ENCODE measurements at places on chromosomes 1 and 21. TPM values are rescaled to one million over a fixed set of nuclear protein-coding genes. Genes with fewer than 3 reads are reported as not detected.

GRCh38 chr21:41795726-41796125, 28.9 kb upstream of the RIPK4 start:
- no peak for DNase-seq

GRCh38 chr1:241701483-241702295, 49.6 kb downstream of the WDR64 start:
- DNase-seq, result no peak

DNA sequence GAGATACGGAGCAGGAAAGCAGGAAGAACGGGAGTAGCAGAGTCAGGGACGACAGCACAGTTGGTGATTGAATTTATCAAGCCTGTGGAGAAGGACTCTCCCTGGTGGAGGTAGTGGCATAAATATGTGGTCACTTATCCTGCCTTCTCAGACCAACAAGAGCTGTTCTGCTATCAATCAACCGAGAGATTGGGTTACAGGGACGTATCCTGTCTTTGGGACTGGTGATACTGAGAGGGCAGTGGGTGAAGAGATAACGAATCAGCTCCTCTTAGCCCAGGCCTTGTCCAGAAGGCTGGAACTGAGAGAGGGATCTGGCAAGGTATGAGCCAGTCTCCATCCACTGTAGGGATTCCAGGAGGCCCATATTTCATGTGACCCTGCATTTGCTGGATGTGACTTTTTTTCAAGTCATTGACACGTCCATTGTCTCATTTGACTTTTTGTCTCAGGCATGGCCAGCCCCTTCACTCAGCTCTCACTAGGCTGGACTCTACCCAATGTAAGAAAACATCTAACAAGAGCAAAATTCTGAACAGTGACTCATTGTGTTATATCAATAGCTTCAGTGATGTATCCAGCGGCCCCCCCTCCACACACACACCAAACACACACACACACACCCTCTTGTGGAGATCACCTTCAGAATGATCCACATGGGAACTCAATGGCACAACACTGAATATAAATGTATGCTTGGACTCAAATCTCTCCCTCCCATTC, 11.3 kb downstream of the C1orf116 start:
- DNase-seq, result no peak

LRRN2 gene
- total RNA-seq, result 3.2 TPM

GPA33 gene
- total RNA-seq, result 0.90 TPM

LRRC38 gene
- 0.17 TPM for total RNA-seq

All from upper lobe of right lung (tissue), 1 donor.